T-helper 22 cell (primary cell): ENCODE measurements at places on chromosomes 2 and 18.

GRCh38 chr18:68438983-68439382 is 275.9 kb downstream of the TMX3 start:
- no peak for DNase-seq

- no peak for DNase-seq
Observed at GRCh38 chr2:125227843-125228392, 1202.8 kb downstream of the CNTNAP5 start.

- no peak for DNase-seq
Observed at GRCh38 chr2:148301362-148301761, 280.5 kb downstream of the MBD5 start.

GRCh38 chr2:19554520-19554919 is 196.1 kb upstream of the OSR1 start:
- no peak for DNase-seq

GRCh38 chr18:26575865-26576217 is 27.5 kb upstream of the KCTD1 start:
- DNase-seq, result no peak

DNA sequence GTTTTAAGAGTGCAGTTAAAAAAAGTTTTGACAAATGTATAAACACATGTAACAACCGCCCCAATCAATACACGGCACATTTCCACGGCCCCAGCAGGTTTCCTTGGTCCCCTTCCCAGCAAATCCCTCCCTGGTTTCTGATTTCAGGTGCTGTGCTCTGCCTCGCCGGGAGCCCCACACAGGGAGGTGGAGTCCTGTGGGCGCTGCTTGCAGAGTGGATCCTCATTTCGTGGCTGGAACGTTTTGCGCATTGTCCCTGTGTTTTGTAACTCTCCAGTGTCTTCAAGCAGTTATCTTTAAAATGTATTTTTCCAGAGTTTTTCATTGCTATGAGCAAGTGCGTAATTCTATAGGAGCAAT is 124.8 kb downstream of the GALR1 start:
- DNase-seq, result no peak

GRCh38 chr2:99198103-99198841 is 17.3 kb downstream of the MRPL30 start:
- DNase-seq, result no peak

DNA sequence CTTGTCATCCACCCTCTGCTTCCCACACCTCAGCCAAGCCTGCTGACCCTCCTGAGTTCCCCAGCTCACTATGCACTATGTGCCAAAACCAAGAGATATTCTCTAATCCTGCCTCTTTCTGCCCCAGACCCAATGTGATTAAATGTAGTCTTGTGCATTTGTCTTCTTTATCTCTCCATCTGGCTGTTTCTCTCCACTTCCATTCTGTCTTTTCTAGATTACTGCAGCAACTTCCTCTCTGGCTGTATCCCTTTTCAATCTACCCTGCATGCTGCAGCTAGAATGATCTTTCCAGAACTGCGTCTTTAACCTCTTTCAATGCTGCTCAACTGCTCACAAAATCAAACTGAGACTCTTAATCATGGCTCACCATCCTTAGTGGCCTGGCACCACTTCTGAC is 164.1 kb downstream of the GALNT14 start:
- no peak for DNase-seq

GRCh38 chr2:7673101-7673500 is 755.9 kb downstream of the RNF144A start:
- DNase-seq, result no peak

DNA sequence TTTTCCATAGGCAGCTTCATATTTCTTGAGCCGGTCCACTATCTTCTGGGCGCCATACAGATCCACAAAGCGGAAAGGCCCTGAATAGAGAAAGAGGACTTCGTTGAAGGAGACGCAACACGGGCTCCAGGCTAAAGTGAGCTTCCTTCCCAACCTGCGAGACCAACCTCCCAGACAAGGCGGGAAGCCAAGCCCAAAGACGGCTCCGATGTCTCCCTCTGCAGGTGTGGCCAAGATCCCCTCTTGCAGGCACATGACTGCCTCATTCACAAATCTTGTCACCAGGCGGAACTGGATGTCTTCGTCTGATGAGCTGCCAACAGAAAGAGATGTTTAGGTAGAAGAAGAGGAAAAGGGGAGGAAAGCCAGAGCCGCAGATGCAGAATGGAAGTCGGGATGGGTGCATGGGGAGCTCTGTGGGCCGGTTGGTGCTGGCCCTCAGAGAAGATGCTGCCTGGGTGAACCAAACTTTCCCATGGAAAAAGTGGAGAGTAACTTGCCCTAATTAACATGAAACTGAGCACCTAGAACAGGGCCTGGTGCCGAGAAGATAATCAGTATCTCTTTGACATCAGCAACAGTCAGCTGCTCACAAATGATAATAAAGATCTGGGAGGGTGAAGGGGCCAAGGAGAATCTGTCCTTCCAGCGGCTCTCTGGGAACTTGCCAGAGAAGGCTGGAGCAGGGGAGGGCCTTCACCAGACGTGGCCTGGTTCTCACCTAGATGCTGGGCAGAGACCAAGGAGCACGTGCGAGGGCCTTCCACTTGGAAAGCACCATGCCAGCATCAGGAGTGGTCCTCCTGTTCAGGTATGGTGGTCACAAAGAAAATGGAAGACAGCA is 18.6 kb downstream of the GAREM2 start:
- no peak for DNase-seq

GRCh38 chr18:72542984-72543356 is 1.2 kb downstream of the CBLN2 start:
- no peak for DNase-seq

- DNase-seq, result no peak
Observed at GRCh38 chr2:23624378-23624777, 239.4 kb downstream of the KLHL29 start.

DNA sequence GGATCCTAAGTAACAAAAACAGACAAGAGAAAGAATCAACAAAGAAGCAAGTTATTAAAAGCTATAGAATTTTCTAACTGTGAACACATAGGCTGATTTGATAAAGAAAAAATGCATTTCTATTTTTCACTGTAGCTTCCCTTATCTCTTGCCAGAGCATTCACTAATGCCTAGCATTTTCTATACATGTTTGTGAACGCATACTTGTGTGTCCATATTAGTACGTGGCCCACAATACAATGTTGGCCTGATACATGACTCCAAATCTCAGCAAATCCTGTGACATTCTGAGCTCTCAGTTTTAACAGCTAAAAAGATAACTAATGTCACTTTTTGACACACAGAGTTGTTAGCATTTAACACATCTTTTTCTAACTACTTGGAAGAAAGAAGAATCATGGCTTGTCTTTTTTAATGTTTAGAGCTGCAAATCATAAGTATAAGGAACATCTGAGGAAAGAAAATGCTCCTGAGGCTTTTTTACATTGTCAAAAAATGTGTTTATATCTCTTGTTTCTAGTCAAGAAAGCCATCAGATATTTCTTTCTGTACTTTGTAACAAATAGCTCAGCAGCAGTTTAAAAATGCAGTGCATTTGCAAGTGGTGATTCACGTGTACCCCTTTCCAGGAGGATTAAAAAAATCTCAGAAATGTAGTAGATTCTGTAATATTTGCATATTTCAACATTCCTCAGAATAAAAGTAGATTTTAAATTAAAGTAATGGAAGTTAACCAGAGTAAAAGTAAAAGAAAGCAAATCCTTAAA is 1646.8 kb upstream of the TMEFF2 start:
- DNase-seq, result no peak

GRCh38 chr2:5986801-5987787 is 294.9 kb downstream of the SOX11 start:
- DNase-seq, result no peak

DNA sequence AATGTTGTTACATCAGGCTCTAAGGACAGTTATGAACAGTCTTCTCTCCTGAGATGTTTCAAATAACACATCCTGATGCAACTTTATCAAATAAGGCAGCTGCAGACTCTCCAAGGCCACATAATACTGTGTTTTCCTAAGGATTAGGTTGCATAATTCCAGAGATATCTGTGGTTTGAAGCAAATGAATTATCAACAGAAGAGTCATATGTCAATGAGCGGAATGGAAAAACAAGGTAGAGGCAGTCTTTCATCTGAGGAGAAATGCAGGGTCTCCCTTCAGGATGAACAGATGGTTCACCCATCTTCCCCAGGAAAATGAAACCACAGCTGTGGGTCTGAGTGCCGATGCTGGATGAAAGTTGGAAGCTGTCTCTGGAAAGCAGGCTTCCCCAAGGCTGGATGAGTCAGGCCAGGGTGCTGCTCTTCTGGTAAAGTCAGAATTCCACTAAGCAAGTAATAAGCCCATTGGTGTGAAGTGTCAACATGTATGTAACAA is 22.2 kb downstream of the LYG1 start:
- no peak for DNase-seq

- DNase-seq, result no peak
Observed at GRCh38 chr2:27025861-27026851, 6.6 kb upstream of the TMEM214 start.

DNA sequence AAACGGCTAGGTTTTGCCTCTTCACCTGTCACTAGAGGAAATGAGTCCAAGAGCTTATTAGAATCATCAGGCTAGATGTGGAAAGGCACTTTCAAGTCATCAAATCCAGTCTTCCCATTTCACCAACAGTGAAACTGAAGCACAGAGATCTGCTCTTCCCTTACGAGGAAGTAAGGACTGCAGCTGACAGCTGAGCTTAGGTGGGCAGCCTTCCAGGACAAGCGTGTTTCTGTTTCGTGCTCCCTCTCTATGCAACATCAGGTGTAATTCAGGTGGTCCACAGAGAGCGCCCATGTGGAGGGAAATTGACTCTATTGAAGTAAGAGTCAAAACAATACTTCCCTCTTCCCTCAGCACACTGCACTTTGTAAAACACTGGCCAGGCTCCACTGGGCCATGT is 5.5 kb downstream of the CYRIA start:
- no peak for DNase-seq

DNA sequence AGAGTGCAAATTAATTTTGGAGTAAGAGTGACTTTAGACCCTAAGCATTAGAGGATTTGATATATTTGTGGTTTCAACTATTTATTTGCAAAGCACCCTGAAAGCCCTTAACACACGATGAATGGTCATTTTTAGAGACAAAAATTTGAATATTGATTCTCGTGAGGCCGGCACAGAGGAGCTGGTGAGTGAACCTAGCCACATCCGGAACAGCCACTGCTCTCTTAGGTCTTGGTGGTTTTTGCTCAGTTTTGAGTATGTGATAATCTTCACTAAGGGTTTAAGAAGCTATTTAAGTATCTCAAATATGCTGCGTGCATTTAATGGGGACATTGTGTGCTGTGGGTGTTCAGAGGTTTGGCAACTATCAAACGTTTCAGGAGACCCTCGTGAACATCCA is 204.8 kb downstream of the TSN start:
- no peak for DNase-seq

DNA sequence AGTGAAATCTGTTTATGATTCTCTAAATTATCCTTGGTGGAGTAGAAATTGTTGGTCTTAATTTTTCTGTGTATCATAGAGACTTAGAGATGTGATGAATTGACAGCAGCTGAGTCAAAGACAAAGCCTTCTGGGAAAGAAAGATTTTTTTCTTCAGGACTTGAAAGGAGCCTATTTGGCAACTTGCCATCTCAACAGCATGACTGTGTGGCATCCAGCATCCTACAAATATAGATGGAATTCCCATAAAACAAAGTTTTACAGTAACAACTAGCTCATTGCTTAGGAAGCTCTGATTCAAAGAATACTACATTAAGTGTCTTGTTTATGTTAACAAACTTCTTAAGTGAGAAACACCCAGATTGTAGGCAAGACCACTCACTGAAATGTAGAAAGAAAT is 79.2 kb upstream of the SETBP1 start:
- no peak for DNase-seq

DNA sequence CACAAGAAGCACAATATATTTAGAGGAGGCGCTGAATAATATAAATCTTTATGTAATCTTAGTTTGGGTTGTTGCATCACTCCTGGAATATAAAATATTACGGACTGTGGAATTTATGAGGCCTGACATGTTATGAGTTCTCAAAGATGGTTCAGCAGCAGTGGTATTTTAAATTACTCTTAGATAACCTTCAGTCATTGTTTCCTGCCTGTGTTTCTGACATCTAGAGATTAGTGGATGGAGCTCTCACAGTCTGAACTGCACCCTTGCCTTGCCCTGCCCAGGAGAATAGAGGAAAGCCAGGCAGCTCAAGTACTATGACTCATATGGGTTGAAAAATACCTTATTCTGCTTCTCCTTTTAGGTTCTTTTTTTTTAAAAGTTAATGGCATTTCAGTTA is 70.0 kb downstream of the ACSL3 start:
- no peak for DNase-seq

DNA sequence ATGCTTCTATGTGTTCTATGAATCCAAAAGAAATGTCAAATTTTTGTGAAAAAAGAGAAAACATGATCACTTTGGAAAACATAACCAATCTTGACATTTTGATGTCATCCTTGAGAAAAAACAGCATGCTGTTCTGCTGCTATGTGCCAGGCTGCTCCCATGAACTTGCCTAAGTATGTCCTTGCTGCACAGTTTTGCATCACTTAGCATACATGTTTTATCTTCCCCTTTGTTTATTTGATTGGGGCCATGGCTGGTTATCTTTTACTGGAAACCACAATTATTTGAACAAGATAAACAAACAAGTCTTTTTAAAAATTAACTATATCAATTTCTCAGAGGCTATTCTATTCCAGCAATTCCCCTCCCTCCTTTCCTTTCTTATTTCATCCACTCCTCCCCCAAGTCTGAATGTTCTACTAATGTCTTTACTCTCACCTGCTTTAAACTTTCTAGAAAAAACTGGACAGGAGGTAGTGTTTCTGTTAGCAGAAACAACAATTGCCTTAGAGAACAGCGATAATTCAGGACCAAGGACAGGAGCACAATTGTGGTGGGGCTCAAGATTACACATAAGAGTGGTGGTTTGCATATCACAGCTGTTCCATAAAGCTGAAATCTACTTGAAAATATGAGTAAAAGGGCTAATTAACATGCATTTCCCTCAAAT is 6.7 kb downstream of the AOX1 start:
- DNase-seq, result no peak

DNA sequence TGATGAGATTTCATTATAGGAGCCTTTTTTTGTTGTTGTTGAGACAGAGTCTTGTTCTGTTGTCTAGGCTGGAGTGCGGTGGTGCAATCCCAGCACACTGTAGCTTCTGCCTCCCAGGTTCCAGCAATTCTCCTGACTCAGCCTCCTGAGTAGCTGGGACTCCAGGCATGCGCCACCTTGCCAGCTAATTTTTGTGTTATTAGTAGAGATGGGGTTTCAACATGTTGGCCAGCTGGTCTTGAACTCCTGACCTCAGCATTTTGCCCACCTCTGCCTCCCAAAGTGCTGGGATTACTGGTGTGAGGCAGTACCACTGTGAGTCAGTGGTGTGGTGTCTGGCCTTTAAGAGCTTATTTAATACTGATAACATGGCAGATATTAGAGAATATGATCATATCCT is 60.1 kb downstream of the MOB4 start:
- DNase-seq, result no peak
